ENCODE measurements at places on chromosomes 2 and 18. TPM values are rescaled to one million over a fixed set of nuclear protein-coding genes. Genes with fewer than 3 reads are reported as not detected.

The TNFAIP6 gene
- not detected for total RNA-seq

The CD207 gene
- 0.10 TPM for total RNA-seq

The DLX2 gene
- total RNA-seq: 5.0 TPM

DNA sequence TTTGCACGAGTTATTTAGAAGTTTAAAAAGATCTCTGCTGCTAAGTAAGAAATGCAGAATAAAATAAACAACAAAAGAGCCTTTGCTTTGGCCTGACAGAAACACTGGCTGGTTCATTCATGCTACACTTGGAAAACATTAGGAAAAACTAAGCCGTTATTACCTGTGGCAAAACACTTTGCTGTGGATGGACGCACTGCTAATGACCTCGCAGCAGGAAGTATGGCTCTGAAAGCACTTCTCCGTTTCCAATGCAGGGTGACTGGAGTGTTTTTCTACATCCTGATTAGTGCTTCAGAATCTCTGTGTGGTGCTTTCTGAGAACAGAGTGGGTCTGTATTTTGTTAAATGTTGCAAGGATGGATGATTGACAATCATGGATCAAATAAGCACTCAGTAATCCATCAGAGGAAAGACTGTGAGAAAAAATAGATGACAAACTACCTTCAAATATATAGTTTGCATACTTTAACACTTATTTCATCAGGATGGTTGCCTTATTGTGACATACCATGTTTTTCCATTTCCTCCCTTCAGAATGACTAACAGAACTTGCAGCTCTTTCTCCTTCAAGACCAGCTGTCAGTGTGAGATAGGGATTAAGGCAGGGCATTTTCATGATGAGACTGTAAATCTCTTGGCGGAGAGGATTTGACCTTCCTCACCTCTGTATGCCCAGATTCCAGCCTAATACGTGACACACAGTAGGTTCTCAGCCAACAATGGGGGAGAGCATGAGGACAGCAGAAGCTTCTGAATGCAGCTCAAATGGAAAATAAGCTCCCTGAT, 38.0 kb downstream of the LINC00305 start:
- DNase-seq: no peak

DNA sequence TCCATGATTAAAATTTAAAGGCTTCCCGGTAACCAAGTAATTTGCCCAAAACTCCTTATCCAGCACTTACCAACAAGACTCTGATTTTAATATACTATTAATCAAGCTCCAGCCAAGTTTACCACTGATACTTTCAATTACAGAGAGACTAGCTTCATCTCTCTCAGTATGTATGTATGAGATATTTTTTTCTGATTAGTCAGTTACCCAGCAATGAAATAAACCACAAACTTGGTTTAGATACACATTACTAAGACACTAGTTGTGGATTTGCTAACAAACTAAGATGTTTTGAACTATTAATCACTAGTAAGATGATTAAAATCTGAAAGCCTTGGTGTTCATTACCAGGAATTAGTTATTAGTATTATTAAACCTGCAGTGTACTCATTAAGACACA, 1272.2 kb upstream of the ACVR2A start:
- DNase-seq: no peak

DNA sequence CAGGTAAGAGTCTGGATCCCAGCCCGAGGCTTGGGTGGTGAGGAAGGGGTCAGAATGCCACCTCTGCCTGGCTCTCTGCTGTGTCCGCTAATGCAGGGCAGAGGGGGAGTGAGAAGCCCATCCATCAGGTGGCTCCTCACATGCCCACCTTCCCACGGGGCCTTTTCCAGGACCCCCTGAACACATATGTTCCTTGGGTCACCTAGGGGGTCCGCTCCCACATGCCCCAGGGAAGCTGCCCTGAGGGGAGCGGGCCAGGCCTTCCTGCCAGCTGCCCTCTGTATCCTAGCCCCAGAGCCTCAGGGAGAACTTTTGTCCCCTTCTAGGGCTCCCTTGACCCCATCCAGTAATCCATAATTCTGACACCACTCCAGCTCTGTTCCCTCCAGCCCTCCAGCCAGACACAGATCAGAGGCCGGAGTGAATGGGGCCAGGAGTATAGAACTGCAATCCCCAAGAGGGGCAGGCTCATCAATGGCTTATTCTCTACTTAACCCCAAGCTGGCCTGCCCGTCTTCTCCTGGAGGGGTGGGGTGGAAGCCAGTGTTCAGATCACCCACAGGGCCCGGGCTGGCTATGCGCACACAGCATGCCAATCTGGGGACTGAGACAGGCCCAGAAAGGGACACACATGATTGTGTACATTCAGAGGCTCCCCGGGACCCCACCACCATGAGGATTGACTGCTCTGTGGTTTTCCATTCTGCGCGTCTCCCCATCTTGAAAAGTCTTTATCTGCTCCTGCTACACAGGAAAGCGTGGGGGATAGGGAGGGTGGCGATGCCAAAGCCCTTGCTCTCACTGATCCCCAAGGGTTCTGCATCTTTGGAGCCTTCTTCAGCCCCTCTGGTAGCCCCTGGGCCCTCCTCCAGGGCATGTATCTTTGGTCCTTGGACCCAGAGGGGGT, 1.1 kb downstream of the EMILIN1 start:
- no peak for DNase-seq

All from G401 (cell line).